T-helper 2 cell treated with Interferon-gamma antibody and Interleukin-4, amounts not matched to agents 5 μg/mL and 100 μg/mL, for 36 hours (primary cell): ENCODE measurements at places on chromosomes 2 and 18.

- no peak for DNase-seq
These were observed 132.0 kb downstream of the QPCT start for GRCh38 chr2:37476411-37476810.

DNA sequence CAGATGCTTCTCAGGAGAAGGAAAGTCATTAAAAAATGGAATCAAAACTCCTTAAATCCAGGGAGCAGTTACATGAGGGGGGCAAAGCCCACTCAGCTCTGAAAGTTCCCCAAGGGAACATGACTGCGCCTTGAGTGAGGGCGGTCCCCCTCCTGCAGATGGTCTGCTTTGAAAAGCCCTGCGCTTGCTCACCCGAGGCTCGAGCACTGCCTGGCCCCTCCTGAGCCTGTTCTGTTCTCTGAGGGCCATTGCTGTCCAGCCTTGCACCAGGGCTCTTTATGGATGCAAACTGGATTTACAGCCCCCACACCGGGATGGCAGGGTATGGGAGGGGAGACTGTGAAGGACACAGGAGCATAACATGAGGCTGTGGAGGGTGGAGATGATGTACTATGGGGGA is 37.8 kb upstream of the DNMT3A start:
- no peak for DNase-seq

- DNase-seq: no peak
These were observed 2008.4 kb upstream of the PIK3C3 start for GRCh38 chr18:39946623-39947061.

DNA sequence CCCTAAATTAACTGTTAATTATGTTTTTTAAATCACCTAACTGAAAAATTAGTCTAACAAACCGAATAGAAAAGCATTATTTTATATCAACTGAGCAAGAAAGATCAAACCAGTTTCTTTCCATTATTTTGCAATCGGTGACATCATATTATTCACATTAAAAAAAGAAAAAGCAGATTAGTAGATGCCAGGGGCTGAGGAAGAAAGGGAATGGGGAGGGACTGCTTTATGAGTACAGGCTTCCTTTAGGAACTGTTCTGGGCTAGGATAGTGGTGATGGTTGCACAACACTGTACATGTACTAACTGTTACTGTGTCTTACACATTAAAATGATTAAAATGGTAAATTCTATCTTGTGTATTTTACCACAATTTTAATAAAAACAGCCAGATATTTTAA is 59.3 kb downstream of the COBLL1 start:
- no peak for DNase-seq
